NCI-H524 (cell line): ENCODE measurements at places on chromosomes 1 and 21.

DNA sequence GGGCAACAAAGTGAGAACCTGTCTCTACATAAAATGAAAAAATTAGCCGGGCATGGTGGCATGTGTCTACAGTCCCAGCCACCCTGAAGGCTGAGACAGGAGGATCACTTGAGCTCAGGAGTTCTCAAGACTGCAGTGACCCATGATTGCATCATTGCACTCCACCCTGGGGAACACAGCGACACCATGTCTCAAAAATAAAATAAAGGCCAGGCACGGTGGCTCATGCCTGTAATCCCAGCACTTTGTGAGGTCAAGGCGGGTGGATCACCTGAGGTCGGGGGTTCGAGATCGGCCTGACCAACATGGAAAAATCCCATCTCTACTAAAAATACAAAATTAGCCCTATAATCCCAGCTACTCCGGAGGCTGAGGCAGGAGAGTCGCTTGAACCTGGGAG lies 20.1 kb downstream of the ANKRD13C start:
- no peak for DNase-seq

DNA sequence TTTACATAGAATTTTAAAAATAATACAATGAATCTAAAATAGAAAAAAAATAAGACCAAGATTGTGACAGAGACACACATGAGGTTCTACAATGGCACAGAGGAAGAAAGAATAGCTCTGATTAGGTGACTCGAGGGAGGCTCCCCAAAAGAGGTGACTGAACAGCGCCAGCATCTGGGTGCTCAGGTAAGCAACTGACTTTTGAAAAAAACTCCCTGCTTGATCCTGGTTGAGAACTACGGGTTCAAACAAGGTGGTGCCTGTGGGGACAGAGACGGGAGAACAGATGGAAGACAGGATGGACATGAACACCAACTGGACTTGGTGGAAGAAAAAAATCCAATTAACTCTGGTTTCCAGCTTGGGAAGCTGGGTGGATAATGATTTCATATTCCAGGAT lies 22.5 kb downstream of the BATF3 start:
- no peak for DNase-seq

DNA sequence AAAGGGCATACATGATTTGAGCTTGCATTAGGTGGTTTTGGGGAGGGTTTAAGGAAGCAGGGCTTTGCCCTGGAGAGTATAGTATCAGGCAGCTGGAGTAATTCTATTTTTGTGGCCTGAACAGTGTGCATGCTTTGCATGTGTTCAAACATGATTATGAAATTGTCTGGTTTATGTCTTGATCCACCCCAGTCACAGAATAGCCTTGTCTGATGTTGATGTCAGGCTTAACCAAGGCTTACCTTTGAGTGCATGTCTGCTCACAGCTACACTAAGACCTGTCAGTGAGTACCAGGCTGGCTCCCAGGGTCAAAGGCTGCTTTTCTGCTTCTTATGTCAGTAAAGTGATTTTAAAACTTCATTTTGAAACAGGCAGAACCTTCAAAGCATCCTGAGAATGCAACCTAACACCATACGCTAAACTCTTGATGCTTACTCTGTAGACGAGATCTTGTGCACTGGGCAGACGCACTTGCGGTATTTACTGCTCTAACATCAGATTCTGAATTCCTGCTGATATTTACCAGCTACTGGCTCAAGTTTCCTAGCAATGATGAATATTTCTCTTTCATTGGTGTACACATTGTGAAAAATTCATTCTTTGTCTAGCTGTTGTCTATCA lies 78.9 kb downstream of the MAP3K21 start:
- DNase-seq, result no peak

GRCh38 chr1:211653293-211653692 lies 22.1 kb downstream of the NEK2 start:
- DNase-seq, result no peak

DNA sequence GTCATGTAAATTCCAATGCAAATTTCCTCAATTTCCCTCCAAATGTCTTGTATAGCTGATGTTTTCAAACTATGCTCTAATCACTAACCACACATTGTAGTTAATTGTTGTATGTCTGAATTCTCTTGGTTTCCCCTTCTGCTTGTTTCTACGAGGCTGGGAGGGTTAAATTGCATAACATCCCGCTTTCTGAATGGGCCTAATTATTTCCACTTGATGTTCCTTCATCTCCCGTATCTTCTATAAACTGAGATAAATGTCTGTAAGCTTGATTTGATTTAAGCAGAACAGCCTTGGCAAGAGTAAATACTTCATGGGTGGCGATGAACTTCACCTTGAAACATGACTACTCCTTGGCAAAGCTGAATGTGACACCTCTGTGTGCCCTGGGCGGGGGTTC lies 72.2 kb downstream of the SERINC2 start:
- no peak for DNase-seq

GRCh38 chr1:39174390-39175081 lies 30.0 kb upstream of the MACF1 start:
- no peak for DNase-seq

- no peak for DNase-seq
These were observed 16.2 kb downstream of the CHRNB2 start for GRCh38 chr1:154583773-154584172.

DNA sequence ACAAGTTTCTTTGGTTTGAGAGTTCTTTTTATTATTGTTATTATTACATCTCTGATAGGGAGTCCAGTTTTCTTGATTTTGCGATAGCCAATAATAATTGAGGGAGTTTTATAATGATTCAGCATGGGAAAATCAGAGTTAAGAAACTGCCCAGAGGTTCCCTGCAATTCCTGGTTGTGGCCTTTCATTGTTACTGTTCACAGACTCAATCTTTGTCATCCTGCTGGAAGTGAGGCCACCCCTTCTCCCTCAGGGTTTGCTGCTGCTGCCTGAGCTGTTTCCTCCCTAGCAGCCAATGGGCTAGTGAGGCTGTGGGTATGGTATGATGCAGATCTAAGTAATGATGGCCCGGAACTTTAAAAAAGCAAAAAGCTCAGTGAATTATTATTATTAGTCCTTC lies 50.2 kb upstream of the TACSTD2 start:
- no peak for DNase-seq

GRCh38 chr1:238658763-238659162 lies 727.6 kb upstream of the CHRM3 start:
- no peak for DNase-seq

GRCh38 chr1:10368194-10368593 lies 30.7 kb upstream of the PGD start:
- DNase-seq, result no peak

DNA sequence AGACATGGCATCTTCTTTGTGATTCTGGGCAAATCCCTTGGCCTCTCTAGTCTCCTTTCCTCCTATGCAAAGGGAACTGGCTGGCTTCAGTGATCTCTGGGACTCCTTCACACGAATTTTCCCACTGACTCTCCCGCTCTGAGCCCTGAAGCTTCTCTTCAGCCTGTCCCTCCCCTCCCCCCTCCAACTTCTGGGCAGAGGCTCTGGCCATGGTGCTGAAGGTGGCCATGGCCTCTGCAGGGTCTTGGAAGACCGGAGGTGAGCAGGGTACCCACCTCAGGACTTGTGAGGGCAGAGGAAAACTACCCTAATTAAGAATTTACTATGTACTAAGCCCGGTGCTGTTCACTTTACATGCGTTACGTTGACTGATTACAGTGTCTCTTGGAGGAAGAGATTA lies 29.4 kb upstream of the POU3F1 start:
- no peak for DNase-seq
